CD8-positive, alpha-beta T cell (primary cell): ENCODE measurements at places on chromosomes 6 and 20.
A peak's percentile ranks its signal among the peaks of the same experiment; 100 is the strongest.

DNA sequence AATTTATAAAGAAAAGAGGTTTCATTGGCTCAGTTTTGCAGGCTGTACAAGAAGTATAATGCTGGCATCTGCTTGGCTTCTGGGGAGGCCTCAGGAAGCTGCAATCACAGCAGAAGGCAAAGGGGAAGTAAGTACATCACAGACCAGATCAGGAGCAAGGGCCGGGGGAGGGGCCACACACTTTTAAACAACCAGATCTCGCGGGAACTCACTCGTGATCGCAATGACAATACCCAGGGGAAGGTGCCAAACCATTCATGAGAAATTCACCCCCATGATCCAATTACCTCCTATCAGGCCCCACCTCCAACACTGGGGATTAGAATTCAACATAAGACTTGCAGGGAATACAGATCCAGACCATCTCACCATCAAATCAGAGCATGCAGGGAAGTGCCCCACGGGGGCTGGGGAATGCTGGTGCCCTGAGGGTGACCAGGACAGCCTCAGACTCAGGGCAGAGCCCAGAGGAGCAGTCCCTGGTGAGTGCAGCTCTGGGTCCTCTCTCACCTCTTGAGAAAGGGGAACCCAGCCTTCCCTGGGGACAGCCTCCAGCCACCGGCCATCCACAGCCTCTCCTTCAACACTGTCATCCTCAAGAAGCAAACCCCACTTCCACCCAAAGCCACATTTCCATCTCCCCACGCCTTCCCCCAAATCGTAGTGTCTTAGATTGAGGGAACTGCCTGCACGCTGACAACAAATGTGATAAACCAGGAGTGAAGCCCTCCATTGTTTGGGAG, 80.7 kb downstream of the ANKRD60 start:
- DNase-seq: no peak

DNA sequence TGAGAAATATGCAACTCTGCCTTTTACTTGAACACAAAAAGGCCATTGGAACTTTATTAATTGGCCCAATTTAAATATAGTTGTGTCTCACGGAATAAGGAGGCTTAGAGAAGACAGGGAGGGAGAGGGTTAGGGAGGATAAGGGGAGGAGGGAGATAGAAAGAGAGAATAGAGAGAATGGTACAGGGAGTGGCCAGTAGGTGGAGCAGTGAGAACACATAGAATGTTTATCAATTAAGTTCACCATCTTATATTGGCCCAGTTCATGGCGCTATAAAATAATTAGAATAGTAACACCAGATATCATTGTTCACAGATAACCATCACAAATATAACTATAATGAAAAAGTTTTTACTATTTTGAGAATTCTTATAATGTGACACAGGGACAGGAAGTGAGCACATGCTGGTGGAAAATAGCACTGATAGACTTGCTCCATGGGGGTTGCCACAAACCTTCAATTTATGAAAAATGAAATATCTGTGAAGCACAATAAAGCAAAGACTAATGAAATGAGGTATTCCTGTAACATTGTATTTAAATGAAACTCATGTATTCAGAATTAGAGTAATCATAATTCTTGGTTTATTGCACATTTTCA, 374.1 kb upstream of the MANEA start:
- peak; percentile 13 for DNase-seq

DNA sequence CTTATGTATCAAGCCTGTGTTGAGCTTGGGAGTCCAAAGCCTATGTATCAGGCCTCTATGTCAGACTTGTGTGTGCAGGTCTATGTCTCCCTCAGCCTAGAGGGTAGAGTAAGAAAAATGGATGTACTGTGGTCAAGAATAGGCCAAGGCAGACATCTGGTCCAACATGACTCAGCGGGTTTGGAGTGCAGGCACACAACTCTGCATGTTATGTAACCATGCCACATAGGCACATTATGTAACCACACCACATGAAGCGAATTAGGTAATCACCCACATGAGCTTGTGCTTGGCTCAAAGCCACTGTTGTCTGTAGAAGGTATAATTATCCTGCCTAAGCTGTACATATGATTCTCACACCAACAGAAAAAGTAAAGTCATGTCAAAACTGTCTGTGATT, 1190.5 kb upstream of the EYS start:
- no peak for DNase-seq

GRCh38 chr6:129331450-129332138, 378.4 kb downstream of the ARHGAP18 start:
- no peak for DNase-seq

GRCh38 chr6:152062476-152062875, 255.0 kb downstream of the ESR1 start:
- no peak for DNase-seq

DNA sequence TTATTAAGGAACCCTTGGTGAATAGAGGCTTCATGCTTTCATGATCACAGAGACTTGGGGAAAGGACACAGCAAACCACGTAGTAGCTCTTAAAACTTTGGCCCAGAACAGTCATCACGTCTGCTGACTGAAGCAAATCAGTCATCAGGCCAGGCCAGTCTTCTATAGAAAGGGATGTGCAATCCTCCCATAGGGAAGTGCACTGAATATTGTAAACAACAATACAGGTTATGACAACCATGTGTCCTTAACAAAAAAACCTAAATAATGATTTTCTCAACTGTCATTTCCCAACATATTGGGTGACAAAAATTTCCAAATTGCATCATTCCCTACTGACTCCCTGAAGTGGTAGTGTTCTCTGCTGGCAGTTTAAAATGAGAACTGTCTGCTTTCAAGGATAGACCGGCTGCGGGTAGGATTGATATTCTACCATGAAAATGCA, 388.2 kb upstream of the CITED2 start:
- DNase-seq: no peak

- DNase-seq: no peak
These were observed 136.9 kb downstream of the FOXO3 start for GRCh38 chr6:108697561-108698161.

DNA sequence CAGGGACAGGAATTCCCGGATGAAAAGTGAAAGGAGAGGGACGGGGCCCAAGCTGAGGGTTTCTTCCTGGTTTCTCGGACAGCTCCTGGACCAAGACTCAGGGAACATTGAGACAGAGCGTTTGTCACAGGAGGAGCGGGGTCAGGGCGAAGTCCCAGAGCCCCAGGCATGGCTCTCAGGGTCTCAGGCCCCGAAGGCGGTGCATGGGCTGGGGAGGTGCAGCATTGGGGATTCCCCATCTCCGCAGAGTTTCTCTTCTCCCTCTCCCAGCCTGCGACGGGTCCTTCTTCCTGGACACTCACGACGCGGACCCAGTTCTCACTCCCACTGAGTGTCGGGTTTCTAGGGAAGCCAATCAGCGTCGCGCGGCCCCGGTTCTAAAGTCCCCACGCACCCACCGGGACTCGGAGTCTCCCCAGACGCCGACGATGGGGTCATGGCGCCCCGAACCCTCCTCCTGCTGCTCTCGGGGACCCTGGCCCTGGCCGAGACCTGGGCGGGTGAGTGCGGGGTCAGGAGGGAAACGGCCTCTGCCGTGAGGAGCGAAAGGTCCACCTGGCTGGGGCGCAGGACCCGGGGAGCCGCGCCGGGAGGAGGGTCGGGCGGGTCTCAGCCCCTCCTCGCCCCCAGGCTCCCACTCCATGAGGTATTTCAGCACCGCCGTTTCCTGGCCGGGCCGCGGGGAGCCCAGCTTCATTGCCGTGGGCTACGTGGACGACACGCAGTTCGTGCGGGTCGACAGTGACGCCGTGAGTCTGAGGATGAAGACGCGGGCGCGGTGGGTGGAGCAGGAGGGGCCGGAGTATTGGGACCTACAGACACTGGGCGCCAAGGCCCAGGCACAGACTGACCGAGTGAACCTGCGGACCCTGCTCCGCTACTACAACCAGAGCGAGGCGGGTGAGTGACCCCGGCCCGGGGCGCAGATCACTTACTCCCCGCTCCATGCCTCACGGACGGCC, 54.6 kb upstream of the POLR1H start:
- DNase-seq: peak; percentile 20

DNA sequence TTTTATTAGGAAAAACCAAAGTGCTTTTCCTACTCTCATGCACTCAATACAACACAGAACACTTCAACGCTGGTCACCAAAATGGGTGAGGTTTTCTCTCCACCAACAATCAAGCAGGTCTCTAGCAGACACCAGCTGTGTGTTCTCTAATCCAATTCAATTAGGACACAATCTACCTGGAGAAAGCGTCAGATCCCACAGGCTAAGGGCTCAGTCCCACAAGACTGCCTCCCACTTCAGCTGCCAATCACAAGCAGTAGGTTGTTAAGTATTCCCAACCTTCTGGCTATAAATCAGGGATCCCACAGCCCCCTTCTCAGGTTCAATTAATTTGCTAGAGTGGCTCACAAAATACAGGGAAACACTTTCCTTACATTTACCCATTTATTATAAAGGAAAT, 47.7 kb downstream of the STMND1 start:
- DNase-seq: no peak

DNA sequence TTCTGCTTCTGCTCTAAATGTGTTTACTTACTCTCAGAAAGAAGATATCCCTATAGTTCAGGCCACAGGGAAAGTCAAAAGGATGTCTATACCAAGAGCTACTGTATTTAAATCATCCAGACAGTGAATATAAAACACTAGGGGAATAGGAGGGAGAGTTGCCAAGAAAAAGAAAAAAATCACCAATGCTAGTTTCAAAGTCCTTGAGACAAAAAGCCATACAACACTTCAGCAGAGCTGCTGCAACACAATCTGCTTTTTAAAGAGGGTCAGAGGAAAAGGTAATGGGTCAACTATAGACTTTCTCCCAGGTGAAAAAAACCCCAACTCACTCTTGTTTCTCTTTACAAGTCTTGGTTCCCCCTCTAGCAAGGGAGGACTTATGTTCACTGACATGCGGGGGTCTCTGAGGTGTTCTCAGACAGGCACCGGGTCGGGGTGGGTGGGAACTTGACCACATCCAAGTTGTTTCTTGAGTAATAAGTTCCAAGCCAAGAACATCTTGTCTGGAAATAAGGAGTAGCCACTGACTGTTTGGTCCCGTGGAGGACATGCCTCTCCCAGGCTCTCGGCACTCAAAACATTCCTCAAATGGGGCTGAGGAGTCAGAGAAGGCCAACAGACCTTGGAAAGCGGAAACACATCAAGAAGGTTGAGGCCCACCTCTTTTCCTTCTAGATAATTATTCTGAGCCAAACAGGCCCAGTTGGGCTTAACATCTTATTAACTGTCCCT, 47.7 kb downstream of the GJA10 start:
- no peak for DNase-seq

- DNase-seq: no peak
These were observed 54.6 kb downstream of the STAU1 start for GRCh38 chr20:49133571-49133970.

GRCh38 chr6:36853325-36853724, 14.1 kb upstream of the CPNE5 start:
- DNase-seq: no peak

GRCh38 chr6:69097948-69098347, 462.9 kb downstream of the ADGRB3 start:
- no peak for DNase-seq

DNA sequence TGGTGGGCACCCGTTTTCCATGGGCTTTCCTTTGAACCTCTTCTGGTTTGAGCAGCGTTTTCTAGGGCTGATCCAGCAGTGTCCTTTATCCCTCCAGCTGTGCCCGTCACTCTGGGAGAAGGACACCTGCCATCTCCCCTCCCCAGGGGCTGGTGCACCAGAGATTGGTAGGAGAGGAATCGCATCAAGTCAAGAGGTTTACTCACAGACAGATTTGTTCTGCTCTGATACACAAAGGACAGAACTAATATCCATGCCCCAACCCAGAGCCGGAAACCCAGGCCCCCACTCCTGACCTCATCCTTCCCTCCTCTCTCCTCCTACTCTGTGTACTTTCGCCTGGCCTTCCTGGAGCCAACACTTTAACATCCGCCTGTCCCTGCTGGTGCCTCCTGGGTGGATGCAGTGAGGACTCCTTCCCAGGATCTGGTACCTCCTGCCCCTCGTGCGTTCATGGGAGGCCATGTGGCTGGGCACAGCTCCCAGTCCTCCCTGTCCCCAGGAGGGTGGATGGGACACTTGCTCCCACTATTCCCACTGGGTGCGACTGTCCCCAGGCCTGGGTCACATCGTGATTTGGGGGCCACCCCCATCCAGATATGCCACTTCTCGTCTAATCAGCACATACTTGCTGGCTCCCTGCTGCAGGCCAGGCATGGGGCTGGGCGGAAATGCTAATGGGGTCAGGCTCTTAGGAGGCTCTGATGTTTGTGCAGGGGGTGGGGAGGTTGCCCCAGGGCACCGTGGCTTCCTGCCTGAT, 286.3 kb downstream of the CDH4 start:
- DNase-seq: no peak

GRCh38 chr6:1869769-1870168, 260.1 kb downstream of the FOXC1 start:
- no peak for DNase-seq
